NCI-H774 (cell line): ENCODE measurements at places on chromosomes 2 and 18.
A peak's percentile ranks its signal among the peaks of the same experiment; 100 is the strongest.

DNA sequence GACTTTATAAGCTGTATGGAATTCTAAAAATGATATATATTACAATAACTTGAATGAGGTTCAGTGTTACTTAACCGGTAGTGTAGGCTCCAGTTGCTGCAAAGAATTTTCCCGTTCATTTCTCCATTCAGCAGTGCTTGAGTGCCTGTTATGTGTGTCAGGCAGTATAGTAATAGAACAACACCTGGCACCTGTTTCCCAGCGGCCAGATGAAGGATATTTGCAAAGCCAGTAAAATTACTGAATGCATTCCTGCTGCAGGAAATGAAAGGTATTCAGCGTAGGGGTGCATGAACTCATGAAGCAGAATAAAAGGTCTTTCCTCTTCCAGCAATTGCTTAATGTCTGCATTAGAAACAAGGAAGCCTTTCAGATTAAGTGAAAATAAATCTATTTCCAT, 18.8 kb downstream of the YPEL5 start:
- peak; percentile 46 for DNase-seq

DNA sequence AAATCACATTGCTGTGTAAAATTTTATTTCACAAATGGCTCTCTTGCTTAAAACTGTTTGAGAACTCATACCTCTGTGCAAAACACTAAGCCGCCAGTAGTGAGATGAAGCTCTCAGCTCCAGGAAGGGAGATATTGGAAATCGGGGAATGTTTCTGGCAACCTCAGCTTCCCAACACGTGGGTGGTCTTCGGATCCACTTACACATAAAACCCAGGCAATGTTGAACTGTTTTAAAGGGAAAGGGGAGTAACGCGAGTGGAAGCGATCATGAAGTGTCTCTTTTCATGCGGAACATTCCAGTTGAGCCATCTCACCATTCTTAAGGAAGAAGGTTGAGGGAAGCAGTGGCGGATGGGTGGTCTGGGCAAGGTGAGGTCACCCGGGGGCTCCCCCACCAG, 136.8 kb downstream of the ASB1 start:
- no peak for DNase-seq

DNA sequence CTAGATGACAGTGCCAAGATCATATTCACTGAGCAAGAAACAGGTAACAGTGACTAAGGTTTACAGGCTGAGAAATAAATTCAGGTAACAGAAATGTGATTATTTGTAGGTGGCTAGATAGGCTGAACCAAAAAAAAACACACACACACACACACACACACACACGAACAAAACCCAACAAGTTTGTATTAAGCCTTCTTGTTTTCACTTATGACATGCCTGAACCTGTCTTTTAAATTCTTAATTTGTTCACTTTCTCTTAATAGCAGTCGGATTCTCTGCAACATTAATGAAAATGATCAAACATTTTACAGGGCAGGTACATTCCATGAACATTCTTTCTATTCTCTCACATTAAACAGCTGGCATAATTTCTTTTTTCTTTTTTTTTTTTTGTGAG, 18.8 kb upstream of the KIDINS220 start:
- DNase-seq = no peak

DNA sequence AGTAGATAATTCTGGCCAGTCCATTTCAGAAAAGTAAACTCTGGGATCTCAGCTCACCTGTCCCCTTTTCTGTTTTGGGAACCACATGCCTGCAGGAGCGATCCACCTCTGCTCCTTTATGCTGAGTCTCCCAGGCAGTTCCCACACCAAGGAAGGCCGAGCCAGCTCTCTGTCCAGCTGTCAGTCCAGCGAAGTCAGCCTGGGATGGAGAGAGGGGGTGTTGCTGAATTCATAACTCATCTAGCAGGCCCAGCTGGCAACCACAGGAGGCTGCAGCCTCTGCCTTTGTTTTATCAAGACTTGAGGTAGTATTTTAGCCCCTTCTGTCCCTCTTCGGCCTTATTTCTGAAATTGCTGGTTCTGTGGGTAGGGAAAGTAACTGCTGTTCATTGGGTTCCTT, 209.9 kb downstream of the ARL4C start:
- DNase-seq = no peak

- no peak for DNase-seq
These were observed 331.1 kb upstream of the SLC14A2 start for GRCh38 chr18:45284174-45284573.

DNA sequence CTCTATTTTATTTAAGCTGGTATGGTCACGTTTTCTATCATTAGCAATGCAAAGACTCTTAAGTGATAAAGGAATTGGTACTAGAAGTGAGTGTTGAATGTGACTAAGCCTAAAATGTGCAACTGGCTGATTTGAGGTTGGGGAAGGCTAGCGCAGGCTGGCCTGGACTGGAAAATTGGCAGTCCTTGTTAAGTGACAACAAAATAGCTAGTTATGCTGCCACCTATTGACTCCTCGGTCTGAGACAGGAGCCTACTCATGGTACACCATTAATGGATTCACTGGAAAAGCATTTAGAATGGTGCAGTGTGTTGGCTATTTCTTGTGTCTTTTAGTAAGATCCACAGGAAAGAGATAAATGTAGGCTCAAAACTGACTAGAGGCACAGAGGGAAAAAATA, 5.7 kb upstream of the WIPF1 start:
- peak; percentile 35 for DNase-seq

GRCh38 chr18:50320719-50321118, 33.2 kb upstream of the CXXC1 start:
- no peak for DNase-seq

DNA sequence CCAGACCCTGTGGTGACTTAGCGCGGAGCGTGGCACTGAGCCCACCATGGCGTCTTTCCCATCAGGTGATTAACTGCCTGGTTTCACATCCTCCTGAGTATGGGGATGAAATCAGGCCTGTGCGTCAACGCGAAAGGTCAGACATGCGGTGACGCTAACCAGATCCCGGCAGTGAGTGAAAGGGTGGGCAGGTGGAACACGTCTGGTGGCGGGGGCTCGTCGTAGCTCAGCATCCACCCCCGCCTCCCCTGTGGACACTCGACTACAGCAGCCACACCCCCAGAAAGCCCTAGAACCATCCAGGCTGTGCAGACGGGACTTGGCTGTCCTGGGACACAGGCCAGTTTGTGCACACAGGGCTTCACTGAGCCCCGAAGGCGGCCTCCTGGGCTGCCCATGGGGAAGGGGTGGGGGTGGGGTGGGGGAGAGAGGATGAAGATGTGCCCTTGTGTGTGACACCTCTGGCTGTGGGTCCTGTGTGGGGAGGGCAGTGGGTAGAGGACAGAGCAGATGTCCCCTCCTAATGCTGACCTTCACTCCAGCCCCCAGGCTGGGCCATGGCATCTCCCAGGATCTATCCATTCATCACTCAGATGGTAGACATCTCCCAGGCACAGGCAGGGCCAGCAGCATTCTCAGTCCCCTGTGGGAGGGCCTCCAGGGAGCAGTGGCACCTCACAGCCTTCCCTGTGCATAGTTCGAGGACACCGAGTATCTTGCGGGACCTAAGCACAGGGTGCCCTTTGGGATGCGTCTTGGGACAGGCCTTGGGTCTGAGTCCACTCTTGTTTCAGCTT, 27.5 kb downstream of the RAMP1 start:
- no peak for DNase-seq

GRCh38 chr2:175937216-175937615, 64.9 kb downstream of the LNPK start:
- DNase-seq = no peak

DNA sequence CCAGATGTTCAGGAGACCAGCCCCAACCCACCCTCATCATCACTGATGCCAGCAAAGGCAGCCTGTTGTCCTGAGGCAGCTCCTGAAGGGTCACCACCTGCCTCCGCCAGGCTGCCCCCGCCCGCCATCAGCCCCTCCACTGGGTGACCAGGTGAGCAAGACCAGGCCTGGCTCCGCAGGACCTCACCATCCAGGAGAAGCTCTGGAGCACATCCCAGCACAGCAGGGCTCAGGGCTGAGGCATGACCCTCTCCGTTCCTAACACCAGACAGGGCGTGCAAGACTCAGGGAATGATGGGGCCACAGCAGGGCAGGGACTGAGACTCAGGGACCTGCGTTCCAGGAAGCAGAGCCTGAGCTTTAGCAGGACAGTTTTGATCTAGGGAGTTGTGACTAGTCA, 218.8 kb upstream of the RAB6C start:
- no peak for DNase-seq

- no peak for DNase-seq
These were observed 28.7 kb upstream of the SLC25A52 start for GRCh38 chr18:31789409-31789808.

GRCh38 chr2:235229236-235229635, 264.6 kb upstream of the AGAP1 start:
- no peak for DNase-seq

GRCh38 chr2:11175293-11175795, 20.1 kb downstream of the SLC66A3 start:
- no peak for DNase-seq

GRCh38 chr2:35463805-35464596, 891.6 kb upstream of the CRIM1 start:
- DNase-seq = no peak

GRCh38 chr2:197181491-197181890, 129.1 kb downstream of the ANKRD44 start:
- DNase-seq = no peak

DNA sequence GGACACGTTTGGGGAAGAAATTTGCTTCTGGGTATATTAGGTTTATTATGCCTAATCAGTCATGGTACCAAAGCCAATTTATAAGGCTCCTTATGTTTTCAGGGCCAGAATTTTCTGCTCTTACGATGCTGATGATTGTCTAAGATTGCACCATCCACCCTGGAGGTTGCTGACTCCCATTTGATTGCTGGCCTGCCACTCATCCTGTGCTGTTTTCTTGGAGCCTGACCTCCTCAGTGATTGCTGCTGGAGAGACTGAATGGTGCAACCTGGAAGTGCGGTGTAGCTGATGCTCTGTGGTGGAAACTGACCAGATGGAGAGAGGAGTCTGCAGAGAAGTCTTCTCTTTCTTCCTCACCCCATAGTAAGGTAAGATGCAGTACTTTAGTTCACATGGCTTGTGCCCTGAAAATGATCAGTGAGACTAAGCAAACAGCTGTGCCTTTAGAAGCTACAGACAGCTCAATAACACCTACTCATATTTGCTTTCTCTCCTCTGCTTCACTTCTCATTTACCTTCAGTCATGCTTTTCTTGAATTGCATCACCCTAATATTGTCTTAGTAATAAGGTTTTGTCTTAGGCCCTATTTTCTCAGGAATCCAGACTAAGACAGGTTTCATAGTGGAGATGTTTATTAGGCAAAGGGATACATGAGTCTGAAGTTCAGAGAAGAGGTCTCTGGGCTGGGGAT, 17.4 kb downstream of the ZNF24 start:
- no peak for DNase-seq

DNA sequence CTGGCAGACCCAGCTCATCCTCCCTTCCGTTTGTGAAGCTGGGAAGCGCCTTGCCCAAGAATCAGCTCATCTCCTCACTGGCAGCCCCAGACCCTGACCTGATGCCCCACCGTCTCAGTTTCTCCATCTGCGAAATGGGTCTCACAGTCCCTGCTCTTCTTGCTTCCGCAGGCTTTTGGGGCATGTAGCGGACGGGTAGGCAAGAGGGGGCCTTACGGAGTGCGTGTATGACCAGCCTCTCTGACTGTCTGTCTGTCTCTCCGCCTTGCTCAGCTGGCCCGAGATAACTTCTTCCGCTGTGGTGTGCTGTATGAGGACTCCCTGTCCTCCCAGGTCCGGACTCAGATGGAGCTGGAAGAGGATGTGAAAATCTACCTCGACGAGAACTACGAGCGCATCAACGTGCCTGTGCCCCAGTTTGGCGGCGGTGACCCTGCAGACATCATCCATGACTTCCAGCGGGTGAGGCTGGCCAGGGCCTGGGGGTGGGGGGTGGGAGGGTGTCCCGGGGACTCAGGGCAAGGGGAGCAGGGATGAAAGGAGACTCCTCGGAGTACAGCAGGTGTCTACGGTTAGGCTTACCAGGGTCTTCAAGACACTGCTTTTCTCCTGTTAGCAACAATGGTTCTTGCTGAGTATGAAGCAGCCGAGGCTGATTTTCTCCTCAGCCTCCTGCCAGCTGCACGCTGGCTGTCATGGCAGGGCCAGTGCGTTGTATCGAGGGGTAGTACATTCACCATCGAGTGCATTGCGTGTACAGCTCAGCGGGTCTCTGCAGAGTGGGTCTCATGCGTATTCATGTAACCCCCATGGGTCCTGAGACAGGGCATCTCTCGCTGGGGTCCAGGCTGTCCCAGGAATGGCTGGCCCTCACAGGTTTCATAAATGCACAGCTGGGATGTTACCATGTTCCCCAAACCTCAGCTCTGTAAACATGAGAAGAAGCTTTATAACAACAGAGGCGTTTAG, 10.9 kb downstream of the ITM2C start:
- no peak for DNase-seq

- no peak for DNase-seq
These were observed 73.0 kb downstream of the ATP8B1 start for GRCh38 chr18:57730146-57730545.

- no peak for DNase-seq
These were observed 1920.3 kb downstream of the SUCLG1 start for GRCh38 chr2:82538590-82539279.

- DNase-seq = no peak
These were observed 104.4 kb upstream of the ACAA2 start for GRCh38 chr18:49917742-49918141.

DNA sequence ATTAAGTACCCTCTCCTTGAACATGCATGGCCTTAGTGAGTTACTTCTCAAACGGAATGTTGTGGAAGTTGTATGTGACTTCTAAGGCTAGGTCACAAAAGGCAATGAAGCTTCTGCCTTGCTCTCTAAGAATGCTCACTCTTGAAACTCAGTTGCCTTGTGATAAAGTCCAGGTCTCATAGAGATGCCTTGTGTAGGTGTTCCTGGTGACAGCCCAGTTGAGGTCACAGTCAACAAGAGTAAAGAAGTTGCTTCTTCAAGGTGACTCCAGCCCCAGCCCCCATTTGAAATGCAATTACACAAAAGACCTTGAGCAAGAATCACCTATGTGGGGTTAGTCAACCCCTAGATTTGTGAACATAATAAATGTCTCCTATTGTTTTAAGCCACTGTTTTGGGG, 35.6 kb downstream of the PTPN2 start:
- no peak for DNase-seq

GRCh38 chr2:101967826-101968513, 23.8 kb upstream of the IL1R2 start:
- DNase-seq = no peak

DNA sequence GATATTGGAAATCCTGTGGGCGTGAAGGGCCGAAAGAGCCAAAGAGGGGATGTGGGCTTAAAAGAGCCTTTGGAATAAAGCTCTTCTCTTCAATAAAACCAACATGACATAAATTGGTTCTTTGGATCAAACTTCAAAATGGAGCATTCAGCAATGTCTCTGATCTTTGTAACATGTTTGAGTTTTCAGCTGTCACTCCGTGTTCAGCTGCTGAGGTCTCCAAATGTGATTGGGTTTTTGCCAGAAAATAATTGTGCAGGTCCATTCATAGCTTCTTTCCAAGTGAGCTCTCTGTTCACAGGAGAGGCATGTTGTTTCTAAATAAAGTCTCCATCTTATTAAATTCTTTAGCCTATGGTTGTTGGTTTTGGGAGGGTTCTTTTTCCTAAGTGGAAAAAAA, 127.6 kb upstream of the CCDC68 start:
- DNase-seq = no peak
